Occipital lobe (tissue), 3 donors: ENCODE measurements at places on chromosomes 5 and 9. TPM values are rescaled to one million over a fixed set of nuclear protein-coding genes. Genes with fewer than 3 reads are reported as not detected.

MIGA2 gene
- total RNA-seq: 18.4 TPM

DNA sequence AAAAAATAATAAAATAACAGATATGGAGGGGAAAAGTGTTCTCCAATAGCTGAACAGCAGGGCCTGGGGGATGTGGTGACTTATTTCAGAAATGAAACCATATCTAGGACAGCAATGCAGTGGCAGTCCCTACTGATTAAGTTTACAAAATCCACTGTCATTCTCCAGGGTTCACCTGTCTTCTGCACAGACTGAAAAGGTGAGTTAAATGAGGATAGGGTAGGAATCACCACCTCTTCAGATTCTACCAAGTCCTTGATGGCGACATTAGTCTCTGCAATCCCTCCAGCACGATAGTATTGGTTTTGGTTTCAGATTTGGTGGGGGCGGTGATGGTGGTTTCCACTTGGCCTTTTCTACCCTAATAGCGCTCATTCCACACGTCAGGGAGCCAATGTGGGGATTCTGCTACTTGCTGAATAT lies 32.3 kb upstream of the NPM1 start:
- no peak for DNase-seq

GPR151 gene
- 0.31 TPM for total RNA-seq

GRCh38 chr5:59528202-59528862 lies 365.2 kb downstream of the PDE4D start:
- DNase-seq: no peak

- no peak for DNase-seq
Observed at GRCh38 chr5:96285823-96286222, 147.2 kb downstream of the PCSK1 start.

DNA sequence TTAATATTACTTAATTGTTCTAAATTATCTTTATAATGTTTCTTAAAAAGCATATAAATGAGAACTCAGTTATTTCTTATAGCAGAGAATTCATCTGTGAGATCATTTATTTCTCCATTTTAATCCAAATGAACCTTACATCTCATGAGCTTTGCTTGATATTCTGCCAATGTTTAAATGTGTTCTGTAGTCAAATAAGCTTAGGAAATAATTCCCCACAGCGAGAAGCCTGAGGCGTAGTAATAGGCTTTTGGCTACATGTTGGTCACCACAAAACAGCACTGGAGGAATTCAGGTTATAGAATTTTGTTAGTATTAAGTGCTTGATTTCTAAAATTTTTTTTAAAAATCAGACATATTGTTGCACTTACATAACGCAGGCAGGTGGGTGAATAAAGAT lies 585.3 kb upstream of the RORB start:
- no peak for DNase-seq

DNA sequence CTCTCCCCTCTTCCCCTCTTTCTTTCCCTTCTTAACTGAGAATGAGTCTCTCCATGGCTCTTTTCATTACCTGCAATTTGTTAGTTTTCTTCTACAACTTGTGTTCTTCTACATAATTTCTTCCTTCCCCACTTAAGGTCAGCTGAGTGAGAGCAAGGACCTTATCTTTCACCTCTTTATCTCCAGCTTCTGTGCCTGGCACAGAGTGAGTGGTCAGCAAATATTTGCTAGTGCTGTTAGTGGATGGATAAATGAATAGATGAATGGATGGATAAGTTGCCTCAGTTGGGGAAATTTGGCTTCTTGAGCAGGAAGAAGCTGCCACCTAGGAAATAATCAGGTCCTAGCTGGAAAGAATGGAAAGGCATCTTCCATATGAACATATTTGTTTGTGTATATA lies 44.6 kb upstream of the PPARGC1B start:
- DNase-seq: no peak

TLX3 gene
- not detected for total RNA-seq

- DNase-seq: peak; percentile 88
Observed at GRCh38 chr5:178331491-178331996, 98.9 kb upstream of the PHYKPL start.

TEX10 gene
- total RNA-seq: 58.5 TPM

GRCh38 chr5:125227333-125228095 lies 481.1 kb upstream of the ZNF608 start:
- DNase-seq: no peak

IFNK gene
- total RNA-seq: not detected

DNA sequence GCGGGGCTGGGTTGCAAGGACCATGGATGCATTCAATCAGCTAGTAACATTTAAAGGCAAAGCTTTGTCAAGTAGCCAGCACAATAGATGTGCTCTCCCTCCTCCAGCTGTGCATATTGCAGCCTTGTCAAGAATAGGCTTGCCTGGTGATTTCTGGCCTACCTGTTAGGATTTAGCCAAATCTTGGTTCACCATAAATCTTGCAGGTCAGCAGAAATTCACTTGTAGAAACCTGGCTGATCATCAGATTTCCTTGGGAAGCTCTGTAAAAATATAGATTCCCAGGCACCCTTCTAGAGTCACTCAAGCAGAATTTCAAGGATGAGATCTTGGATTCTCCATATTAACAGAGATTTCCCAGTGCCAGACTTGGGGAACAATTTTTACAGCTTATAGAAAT lies 152.2 kb upstream of the SLC12A2 start:
- no peak for DNase-seq

DNA sequence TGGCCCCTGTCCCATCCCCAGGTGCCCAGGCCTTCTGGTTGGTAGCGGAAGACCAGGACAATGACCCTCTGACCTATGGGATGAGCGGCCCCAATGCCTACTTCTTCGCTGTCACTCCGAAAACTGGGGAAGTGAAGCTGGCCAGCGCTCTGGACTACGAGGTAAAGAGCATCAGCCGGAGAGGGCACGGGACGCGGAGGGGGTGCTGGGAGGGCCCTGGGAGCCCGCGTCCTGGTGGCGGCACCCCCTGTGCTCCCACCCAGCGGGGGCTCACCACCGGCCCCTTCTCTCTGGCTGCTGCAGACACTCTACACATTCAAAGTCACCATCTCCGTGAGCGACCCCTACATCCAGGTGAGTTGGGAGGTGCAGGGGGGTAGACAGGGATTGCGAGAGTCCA lies 19.5 kb downstream of the CDHR2 start:
- DNase-seq: no peak

CAST gene
- total RNA-seq: 13.4 TPM

LPAR1 gene
- total RNA-seq: 26.4 TPM

TMC1 gene
- total RNA-seq: 0.78 TPM

F2RL2 gene
- total RNA-seq: 0.31 TPM

TCOF1 gene
- 13.6 TPM for total RNA-seq

DNA sequence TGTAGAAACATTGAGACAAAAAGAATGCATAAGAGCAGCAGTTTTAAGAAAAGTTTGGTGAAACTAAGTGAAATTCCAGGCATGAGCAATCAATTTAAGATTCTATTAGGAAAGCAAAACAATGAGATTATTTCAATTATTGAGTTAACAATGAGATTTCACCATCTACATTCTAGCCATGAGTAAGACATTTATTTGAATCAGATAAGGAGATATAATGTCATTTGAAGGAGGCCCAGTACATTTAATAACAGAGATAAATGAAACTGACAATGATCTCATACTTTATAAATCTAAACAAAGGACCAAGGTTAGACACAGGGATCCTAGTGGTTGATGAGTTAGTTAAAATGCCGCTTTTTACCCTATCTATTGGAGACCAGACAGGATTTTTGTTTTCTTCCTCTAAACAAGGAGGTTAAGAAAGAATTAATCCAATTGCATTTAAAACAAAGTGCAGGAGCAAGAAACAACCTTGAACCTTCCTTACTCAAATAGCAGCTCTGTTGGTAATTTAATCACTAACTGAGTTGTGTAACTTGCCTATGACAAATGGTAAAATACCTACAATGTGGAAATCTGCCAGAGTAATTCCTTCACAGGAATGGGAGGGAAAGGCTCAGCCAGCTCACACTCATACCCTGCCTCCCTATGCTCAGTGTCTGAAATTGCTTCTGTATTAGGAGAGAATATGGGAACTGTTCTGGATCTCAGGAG lies 103.5 kb upstream of the NR3C1 start:
- DNase-seq: no peak

DNA sequence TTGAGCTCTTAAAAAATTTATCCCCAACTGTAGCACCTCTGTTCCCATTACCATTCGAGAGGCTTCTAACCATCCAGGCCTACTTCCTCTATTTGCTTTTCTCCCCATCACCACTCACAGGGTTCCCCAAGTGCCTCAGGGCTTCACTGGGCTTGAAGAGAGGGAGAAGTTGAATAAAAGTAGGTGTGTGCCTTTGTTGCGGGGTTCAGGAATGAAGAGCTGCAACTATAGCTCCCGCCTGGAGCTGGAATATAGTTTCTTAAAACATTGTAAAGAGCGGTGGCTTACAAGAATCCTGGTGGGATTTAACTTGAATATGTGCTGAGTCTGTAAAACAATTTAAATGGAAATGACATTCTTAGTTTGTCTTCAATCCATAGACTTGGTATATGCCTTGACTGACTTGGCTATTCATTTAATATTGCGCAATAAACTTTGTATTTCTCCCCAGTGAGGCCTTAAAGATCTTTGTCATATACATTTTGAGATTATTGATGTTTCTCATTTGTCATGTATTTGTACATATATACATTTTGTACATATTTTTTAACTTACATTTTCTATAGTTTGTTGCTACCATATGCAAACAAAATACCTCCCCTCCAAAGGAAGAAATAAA lies 7.2 kb downstream of the ENTREP1 start:
- no peak for DNase-seq

GRCh38 chr9:122220673-122221182 lies 8.0 kb downstream of the LHX6 start:
- DNase-seq: no peak

TAF11L5 gene
- not detected for total RNA-seq

GRCh38 chr9:92736563-92737215 lies 27.9 kb downstream of the BICD2 start:
- DNase-seq: no peak
